Left colon (tissue), 2 donors: ENCODE measurements at places on chromosomes 3 and 15.

DNA sequence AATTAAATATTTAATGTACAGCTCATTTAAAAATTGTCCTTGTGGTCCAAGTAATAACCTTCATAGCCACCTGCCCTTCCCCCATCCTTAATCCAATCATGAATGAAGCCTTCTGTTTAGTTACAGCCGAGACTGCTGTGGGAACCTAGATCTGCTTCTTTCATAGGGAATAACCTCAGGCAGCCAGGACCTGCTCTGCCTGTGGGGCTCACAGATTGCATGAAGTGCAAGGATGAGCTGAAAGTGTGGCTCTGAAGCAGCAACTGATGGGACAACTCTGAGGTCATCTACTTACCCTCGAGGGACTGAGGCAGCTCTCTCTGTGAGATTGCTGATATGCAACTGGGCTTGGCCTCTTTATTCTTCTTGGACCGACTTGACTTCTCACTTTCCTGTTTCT, 169.8 kb downstream of the POTEB3 start:
- no peak for DNase-seq

DNA sequence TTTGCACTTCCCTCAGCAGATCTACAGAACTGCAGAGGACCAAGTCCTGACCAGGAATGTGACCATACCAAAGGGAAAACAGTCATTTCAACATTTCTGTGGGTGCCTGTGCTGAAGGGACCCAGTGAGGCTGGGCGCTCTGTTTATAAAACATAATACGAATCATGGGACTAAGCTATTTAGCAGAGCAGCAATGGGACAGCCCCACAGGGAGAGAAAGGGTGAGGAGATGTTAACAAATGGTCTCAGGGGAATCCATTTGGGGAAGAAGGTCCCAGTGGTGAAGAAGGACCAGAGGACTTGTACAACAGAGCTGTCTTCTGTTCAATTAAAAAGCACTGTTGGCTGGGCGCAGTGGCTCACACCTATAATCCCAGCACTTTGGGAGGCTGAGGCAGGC, 1025.4 kb downstream of the FHIT start:
- DNase-seq: no peak

DNA sequence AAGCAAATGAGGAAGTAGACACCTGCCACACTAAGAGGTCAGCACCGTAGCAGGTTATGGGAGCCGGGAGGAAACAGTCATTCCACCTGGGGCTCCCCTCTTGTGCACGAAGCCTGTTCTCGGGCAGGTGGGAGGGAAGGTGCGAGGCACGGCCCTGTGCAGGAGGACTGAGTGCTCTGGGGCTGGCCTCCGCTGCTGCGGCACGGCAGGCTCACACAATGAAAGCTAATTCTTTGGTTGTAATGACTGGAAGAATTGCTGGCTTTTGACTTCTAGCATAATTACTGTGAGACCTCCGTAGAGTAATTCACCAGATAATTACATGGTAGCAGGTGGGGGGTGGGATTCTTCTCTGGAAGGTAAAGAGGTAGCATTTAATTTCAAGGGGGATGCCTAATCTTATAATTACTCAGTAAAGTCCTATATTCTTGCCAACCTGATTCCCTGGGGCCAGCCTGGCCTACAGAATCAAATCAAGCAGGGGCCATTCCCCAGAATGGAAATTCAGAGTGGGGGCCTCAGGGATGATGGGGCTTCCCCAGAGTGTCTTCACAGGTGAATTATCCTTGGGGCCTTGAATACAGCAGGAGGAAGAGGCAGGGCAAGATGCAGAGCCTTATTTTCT, 129.1 kb downstream of the TPRA1 start:
- no peak for DNase-seq

DNA sequence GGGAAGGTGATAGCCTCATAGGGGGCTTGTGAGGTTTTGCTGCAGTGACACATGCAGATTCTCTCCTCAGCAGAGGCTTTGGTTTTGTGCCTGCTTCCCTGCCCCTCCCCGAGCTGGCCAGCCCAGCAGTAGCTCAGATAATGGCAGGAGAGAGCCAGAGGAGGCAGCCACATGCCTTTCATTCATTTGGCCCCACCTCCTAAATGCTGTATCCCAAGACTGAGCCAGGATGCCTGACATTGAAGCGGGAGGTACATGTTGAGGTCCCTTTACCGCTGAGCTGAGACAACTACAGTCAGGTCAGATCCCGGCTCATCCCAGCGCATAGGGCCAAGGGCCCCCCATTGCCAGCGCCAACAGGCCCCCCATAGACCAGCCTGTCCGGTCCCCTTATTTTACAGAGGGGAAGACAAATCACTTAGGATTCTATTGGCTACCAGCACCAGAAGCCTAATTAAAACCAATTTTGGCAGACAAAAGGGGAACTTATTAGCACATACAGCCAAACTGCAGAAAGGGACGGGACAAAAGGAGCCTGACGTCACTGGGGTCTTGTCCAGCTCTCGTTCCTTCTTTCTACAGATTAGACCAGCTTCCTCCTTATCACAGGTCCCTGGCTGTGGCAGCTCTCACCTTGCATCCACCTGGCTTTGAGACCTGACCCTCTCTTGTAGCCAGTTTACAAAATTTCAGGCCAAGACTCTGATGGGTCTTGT, 12.1 kb upstream of the POLG start:
- DNase-seq: no peak

DNA sequence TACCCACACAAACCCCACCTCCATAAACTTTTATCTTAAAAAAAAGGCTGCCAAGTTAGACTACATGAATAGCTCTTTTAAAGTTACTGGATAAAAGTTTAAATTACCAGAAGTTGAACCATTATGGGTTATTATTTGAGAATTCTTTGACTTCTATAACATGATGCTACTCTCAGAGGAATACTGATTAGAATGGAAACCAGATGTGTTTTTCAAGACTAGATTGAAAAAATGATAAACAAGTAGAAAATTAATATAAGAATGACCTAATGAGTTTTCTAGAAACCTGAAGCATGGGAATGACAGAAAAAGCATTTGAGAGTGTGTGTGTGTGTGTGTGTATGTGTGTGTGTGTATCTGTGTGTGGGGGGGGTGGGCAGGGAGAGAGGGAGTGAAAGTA, 12.4 kb upstream of the FGF7 start:
- no peak for DNase-seq

- no peak for DNase-seq
These were observed 115.6 kb downstream of the RFX7 start for GRCh38 chr15:56128081-56128480.
